COLO829 (cell line): ENCODE measurements at places on chromosomes 1 and 21.

- DNase-seq = no peak
These were observed 10.3 kb downstream of the KIAA0040 start for GRCh38 chr1:175182201-175182746.

- no peak for DNase-seq
These were observed 369.4 kb downstream of the KCNH1 start for GRCh38 chr1:210764536-210764935.

- DNase-seq = no peak
These were observed 139.4 kb downstream of the DHRS3 start for GRCh38 chr1:12478612-12478985.

DNA sequence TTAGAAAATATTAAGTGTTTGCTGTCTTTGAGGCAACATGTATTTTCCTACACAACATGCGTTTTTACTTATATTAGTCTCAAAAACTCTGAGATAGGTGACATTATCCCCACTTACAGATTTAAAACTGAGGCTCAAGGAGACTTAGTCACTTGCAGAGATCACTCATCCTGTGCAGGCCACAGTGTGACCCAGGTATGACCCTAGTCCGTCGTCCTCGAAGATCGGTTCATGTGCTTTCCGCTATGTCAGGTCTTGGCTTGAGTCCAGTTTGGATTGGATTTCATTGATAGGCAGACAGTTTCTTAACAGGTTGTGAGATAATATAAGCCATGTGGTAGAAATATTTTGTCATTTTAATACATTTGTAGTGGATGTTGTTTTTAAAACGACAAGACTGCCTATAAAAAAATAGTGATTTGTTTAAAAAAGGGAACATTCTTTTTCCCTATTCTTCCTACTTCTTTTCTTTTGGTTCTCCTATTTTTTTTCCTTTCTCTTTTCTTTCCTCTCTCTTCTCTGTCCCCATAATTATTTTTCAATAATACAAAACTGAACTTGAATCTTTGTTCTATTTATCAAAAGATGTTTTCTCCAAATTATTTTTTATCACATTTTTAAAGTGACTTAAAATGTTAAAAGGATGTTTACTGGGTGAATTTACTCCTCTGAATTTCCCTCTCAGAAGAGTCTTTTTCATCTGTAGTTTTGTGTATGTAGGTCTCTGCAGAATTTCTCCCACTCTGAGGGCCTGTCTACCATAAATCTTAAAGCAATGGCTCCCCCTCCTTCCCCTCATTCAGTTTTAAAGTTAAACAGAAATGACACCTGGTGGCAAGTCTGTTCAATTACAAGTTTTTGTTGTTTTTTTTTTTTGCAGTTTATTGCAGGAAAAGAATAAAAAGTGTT lies 81.8 kb downstream of the PHTF1 start:
- DNase-seq = peak; percentile 15

GRCh38 chr1:156009404-156009803 lies 11.3 kb downstream of the SSR2 start:
- DNase-seq = no peak

DNA sequence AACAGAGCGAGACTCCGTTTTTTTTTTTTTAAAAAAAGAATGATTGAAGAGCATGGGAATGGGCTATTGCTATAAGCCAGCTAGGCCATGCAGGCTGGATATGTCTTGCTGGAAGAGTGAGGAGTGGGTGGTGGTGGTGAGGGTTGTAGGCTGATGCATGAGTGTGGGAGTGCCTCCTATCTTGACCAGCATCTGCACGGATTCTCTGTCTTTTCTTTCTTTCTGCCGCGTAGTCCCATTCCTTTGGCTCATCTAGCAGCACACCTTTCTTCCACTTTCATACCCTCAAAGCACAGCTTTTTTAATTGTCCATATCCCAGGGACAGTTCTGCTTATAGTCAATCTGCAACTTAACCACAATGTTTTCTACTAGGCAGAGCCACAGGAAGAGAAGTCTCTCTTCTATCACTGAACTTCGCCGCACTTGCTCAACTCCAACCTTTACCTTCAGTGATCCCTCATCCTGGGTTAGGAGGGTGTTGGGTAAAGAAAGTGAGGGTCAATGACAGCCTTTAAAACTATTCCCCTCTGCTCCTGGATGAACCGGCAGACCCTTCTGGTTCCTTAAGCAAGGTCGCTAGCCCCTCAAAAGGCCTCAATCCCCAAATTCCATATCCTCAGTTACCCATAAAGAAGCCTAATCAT lies 15.2 kb downstream of the ADCY10 start:
- DNase-seq = no peak

GRCh38 chr21:42724226-42724920 lies 71.0 kb downstream of the PDE9A start:
- DNase-seq = peak; percentile 95

- no peak for DNase-seq
These were observed 13.3 kb downstream of the ITGB2 start for GRCh38 chr21:44907225-44907965.

GRCh38 chr1:15222653-15223303 lies 24.2 kb upstream of the FHAD1 start:
- no peak for DNase-seq

DNA sequence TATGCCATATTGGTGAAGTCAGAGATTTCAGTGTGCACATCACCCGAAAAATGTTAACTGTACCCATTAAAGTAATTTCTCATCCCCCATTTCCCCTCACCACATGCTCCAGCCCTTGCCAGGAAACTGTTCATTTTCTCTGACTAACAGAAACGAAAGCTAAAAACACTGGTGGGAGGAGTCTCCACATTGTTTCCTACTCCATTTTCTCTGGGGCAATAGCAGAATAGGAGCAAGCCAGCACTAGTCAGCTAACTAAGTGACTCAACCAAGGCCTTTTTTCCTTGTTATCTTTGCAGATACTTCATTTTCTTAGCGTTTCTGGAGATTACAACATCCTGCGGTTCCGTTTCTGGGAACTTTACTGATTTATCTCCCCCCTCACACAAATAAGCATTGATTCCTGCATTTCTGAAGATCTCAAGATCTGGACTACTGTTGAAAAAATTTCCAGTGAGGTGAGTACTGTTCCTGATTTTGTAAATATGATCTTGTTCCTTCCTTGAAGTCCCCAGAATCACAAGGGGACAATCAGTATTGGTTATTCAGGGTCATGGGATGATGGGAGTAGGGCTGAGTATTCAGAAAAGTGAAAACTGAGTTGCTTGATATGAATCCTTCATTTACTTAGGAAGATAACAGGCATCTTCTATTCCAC lies at the start of gene IFI16:
Gene IFI16, plus strand, starts transcription at position 204 of the 658 bp plus-strand sequence. CDS start 4,774 bp downstream, outside the sequence.
- peak; percentile 94 for DNase-seq

DNA sequence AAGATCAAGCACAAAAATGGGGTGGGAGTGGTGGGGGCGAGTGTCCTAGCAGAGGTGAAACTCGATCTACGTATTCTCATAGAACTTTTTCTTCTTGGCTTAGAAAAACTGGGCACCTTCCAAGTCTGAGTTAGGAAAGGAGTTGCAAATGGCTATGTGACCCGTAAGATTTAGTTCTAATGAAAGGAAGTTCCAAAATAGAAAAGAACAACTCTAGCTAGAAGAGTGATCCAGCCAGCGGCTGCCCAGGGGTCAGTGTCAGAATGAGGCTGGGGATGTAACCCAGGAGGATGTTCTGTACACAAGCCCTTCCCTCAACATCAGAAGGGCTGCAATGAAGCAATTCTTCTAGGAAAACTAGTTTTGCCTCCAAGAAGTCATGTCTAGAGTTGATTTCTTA lies 5.2 kb downstream of the MTARC1 start:
- DNase-seq = no peak

GRCh38 chr1:26075421-26076144 lies 8.2 kb upstream of the TRIM63 start:
- no peak for DNase-seq

GRCh38 chr1:111441573-111442192 lies 7.4 kb downstream of the WDR77 start:
- DNase-seq = no peak

GRCh38 chr1:53702341-53702740 lies 36.6 kb downstream of the GLIS1 start:
- no peak for DNase-seq

- DNase-seq = no peak
These were observed 18.6 kb upstream of the PTTG1IP start for GRCh38 chr21:44892095-44892494.

- no peak for DNase-seq
These were observed 11.0 kb upstream of the ELK4 start for GRCh38 chr1:205642679-205643307.

- DNase-seq = no peak
These were observed 61.0 kb downstream of the OBSCN start for GRCh38 chr1:228268881-228269265.

- DNase-seq = no peak
These were observed 15.3 kb upstream of the SHCBP1L start for GRCh38 chr1:182968151-182968741.

- DNase-seq = no peak
These were observed 5.0 kb upstream of the FMN2 start for GRCh38 chr1:240086726-240087125.

DNA sequence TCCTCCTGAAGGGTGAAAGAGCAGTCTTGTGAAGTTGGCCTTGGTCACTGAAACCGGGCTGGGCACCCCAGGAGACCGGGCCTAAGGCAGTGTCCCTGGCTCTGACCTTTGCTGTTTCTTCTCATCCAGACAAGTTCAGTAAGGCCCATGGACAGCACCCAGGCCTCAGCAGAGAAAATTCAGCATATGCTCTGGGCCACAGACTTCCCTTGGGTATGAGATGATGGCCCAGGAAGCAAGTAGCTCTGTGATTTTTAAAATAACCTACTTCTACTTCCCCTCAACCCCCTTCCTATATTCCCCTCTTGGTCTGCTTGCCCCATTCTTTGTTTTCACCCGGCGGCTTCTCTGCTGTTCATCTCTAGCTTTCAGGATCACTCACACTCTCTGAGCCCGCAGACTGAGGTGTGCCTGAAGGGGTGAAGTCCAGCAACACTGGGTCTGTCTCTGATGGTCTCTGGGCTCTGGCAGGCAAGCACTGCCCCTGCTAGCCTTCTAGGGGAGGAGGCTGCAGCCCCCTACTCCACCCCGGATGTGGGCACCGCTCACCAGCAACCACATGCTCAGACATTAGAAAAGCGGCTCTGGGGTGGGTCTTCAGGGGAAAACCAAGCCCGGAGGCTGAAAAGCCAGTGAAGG lies 2.9 kb upstream of the GPR25 start:
- DNase-seq = no peak

DNA sequence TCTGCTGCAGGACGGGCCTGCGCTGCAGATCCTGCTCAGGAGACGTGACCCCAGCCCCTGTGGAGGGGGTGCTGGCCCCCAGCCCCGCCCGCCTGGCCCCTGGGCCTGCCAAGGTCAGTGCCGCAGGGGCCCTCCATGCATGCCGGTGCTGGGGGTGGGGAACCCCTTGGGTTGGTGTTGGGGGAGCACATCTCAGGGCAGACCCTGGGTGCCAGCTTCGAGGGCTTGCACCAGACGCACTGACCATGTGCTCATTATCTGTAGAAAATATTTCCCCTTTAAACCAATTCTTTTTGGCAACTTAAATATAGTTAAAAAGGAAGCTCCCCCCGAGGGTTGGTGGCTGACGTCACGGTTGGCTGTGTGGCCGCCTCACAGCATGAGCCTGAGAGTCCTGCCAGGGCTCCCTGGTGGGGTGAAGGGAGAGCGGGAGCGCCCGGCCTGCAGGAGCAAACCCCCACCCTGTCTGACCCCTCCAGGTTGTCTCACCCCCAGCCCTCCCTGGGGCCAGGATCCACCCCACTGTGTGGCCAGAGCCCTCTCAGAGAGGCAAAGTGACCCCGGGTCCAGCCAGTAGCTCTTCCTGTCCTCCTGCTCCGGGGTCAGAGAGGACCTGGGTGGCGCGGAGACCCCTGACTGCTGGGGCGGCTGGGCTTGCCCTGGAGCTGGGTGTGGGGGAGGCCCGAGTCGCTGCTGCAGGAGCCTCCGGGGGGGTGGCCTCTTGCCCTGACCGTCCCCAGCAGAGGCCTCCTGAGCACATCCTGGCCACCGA lies 5.3 kb upstream of the PFKL start:
- DNase-seq = no peak

- no peak for DNase-seq
These were observed 155.1 kb upstream of the CAMK1G start for GRCh38 chr1:209428241-209428921.

DNA sequence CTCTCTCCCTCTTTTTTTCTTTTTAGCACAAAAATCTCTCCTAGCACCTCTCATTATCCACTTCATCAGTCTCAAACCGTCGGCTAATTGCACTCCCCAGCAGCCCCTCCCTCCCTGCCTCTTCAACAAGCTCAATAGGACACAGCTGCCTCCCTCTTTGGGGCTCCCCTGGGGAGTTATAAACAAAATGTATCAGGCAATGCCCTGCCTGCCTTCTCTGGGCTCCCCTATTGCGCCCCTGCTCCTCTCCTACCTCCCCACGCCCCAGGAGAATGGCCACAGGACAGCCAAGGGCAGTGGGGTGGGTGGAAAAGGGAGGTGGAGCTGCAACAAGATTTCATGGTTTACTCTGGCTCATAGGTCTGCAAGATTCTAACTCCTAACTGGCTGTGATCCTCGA lies 147.1 kb upstream of the GRIK3 start:
- DNase-seq = no peak

DNA sequence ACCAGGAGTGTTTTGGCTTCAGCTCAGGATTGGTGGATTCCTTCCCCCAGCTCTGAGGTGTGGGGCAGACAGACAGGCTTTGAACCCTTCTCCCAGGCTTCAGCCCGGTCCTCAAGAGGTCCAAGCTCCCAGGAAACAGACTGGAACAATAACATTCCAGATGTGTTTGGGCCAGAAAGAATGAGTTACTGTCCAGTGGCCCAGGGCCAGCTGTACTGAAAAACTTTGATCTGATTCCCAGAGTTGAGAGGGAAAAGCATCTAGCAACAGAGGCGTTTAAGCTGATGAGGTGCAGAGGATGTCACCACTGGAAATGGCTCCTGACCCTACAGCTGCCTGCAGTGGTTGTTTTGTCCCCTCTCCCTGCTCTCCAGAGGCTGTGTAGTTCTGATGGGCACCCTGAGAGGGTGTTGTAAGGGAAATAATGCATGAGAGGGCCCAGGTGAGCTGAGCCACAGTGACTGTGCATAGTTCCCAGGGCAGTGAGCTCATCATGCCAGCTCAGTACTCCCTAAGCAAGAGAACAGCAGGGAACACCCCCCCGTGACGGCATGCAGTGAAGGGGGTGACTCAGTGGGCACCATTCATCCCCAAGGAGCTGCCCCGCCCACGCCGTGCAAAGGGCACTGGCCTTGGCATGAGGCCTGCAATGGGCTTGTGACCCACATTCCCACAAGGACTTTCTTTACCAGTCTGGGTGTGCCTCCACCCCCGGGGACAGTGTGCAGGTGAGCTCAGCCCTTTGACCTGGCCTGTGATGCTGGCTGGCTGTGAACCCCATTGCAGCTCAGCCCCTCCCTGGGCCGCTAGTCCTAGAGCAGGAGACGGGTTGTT lies 13.8 kb upstream of the SFN start:
- peak; percentile 61 for DNase-seq

GRCh38 chr1:3626025-3626424 lies 1.2 kb downstream of the TPRG1L start:
- no peak for DNase-seq

GRCh38 chr1:177282976-177283375 lies 112.2 kb downstream of the BRINP2 start:
- DNase-seq = no peak

- peak; percentile 91 for DNase-seq
These were observed 22.6 kb downstream of the COL18A1 start for GRCh38 chr21:45427331-45428271.
